A673 (cell line): ENCODE measurements at places on chromosomes 1 and 21. TPM values are rescaled to one million over a fixed set of nuclear protein-coding genes. Genes with fewer than 3 reads are reported as not detected.

- H3K27me3 ChIP-seq, result no peaks in the 10 kb centered on the region
- H3K36me3 ChIP-seq, result no peaks in the 10 kb centered on the region
- no peak overlapping the region for H3K27ac ChIP-seq
These were observed 6.8 kb upstream of the BSDC1 start for GRCh38 chr1:32400876-32401631.

- DNase-seq, result no peak
- no peaks in the 10 kb centered on the region for H3K27me3 ChIP-seq
- H3K4me1 ChIP-seq, result no peaks in the 10 kb centered on the region
- no peaks in the 10 kb centered on the region for H3K36me3 ChIP-seq
- H3K27ac ChIP-seq, result no peak overlapping the region
- H3K4me3 ChIP-seq, result no peak overlapping the region
These were observed 79.7 kb upstream of the RUNX3 start for GRCh38 chr1:25009671-25010262.

- H3K27ac ChIP-seq, result no peak overlapping the region
- H3K27me3 ChIP-seq, result no peaks in the 10 kb centered on the region
These were observed 25.6 kb downstream of the AGMAT start for GRCh38 chr1:15559189-15559810.

DNA sequence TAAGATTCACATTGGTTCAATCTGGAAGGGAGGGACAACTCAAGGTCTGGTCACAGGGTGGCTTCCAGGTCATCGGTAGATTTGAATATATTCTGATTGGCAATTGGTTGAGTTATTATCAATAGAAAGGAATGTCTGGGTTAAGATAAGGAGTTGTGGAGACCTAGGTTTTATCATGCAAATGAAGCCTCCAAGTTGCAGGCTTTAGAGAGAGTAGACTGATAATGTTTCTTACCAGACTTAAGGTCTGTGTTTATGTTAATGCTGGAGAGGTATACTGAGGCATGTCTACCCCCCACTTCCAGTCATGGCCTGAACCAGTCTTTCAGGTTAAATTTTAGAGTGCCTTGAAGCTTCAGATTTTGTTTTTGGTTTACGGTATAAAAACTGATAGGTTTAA, 29.7 kb downstream of the USP25 start:
- no peaks in the 10 kb centered on the region for H3K36me3 ChIP-seq
- no peaks in the 10 kb centered on the region for H3K4me1 ChIP-seq
- no peak for DNase-seq
- no peaks in the 10 kb centered on the region for H3K27me3 ChIP-seq
- no peak overlapping the region for H3K27ac ChIP-seq

DNA sequence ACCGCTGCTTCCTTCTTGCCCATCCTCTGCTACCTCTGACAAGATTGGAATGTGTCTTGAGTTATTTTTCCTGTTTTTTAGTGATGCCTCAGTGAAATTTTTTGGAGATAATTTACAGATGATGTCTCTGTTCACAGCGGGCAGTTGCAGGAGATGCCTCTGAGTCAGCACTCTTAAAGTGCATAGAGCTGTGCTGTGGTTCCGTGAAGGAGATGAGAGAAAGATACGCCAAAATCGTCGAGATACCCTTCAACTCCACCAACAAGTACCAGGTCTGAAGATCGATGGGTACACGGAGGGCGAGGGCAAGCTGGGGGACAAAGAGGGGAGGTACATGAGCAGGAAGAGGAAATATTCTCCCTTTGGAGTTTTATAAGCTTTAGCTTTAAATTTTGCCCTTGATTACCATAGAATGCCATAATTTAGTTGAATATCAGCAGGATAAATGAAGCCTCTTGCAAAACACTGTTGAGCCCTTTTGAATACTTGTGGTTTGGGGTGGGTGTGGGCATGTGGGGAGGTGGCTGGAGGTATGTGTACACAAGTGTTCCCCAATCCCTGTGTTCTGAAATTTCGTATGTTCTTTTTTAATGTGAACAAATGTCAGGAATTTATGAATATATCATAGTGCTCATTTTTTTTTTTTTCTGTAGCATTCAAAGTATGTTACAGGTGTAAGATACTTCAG, 19.8 kb downstream of the ATP1A1 start:
- H3K4me1 ChIP-seq, result peaks cover 39% of the 10 kb centered on the region
- no peaks in the 10 kb centered on the region for H3K27me3 ChIP-seq
- H3K36me3 ChIP-seq, result peaks cover 100% of the 10 kb centered on the region
- H3K27ac ChIP-seq, result peak overlapping the region; percentile 55
- DNase-seq, result no peak

DNA sequence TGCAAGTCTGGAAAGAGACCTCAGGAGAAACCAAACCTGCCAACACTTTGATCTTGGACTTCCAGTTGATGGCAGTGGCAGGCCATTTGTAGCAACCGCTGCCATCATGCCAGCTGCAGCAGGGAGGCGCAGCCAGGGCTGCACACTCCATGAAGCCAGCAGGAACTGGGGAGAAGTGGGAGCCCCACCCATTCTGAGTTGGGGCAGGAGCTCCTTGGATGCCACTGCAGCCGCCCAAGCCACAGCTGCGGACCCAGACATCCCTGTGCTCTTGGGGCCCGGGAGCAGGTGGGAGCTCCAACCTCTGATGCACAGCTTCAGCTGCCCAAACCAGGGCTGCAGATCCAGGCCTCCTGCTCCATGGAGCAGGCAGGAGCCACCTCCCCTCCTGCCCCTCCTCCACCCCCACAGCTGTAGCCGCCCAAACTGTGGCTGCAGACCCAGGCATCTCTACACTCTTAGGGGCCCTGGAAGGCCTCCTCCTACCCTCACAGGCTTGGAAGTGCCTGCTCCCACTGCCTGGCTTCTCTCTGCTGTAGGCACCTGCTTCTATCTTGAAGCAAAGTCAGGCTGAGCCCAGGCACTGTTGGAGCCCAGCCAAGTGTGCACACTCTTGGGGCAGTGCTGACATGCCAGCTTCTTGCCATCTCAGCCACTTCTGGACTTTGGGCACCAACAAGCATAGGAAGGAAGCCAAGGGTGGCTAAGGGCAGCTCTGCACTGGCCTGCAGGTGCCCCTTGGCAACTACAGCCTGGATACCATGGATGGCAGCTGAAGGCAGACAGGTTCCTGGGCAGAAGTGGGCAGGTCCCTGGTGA, 20.0 kb upstream of the DISP1 start:
- H3K4me3 ChIP-seq, result no peak overlapping the region
- H3K4me1 ChIP-seq, result no peaks in the 10 kb centered on the region
- H3K27me3 ChIP-seq, result no peaks in the 10 kb centered on the region
- no peak overlapping the region for H3K27ac ChIP-seq

The BRDT gene
- not detected in 2 replicates for total RNA-seq

The ATPAF1 gene
- total RNA-seq, result 41.7 and 51.9 TPM in 2 replicates

The CFHR5 gene
- not detected in 2 replicates for total RNA-seq

The GBP4 gene
- total RNA-seq, result 0.79 and 1.7 TPM in 2 replicates
